Activated naive CD4-positive, alpha-beta T cell treated with Interleukin-2 at 50 U/mL for 16 hours (primary cell): ENCODE measurements at places on chromosomes 16 and 17.
A peak's percentile ranks its signal among the peaks of the same experiment; 100 is the strongest.

- no peak for DNase-seq
Measured at GRCh38 chr16:66026211-66026610, 340.3 kb upstream of the CDH5 start.

- peak; percentile 79 for DNase-seq
Measured at GRCh38 chr17:74972107-74972972, at the start of gene HID1. TSS of gene HID1 (minus strand) at chr17:74972759. CDS start at chr17:74972656, 103 bp downstream.

DNA sequence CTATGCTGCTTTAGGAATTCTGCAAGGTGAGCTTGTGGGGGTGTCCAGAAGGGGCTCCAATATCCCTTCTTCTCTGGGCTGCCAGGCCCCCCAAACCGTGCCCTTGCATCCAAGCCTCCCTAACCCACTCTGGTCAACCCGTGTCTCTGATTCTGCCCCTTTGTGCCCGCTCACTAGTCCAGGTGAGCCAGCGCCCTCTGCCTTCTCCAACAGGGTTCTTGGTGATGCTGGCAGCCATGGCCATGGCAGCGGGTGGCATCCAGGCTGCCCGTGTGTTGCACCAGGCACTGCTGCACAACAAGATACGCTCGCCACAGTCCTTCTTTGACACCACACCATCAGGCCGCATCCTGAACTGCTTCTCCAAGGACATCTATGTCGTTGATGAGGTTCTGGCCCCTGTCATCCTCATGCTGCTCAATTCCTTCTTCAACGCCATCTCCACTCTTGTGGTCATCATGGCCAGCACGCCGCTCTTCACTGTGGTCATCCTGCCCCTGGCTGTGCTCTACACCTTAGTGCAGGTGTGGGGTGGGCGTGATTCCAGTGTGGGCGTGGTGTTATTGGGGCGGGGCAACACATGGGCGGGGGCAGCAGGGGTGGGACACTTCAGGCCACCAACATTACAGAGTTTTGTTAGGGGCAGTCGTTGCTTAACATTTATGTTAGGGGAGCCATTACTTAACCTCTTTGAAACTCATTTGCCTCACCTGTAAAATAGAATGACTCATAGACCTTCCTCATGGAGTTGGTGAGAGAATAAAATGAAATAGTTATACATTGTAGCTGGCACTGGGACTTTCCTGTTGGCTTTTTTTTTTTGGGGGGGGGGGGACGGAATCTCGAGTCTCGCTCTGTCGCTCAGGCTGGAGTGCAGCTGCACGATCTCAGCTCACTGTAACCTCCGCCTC lies 31.4 kb downstream of the ANKRD40 start:
- no peak for DNase-seq

DNA sequence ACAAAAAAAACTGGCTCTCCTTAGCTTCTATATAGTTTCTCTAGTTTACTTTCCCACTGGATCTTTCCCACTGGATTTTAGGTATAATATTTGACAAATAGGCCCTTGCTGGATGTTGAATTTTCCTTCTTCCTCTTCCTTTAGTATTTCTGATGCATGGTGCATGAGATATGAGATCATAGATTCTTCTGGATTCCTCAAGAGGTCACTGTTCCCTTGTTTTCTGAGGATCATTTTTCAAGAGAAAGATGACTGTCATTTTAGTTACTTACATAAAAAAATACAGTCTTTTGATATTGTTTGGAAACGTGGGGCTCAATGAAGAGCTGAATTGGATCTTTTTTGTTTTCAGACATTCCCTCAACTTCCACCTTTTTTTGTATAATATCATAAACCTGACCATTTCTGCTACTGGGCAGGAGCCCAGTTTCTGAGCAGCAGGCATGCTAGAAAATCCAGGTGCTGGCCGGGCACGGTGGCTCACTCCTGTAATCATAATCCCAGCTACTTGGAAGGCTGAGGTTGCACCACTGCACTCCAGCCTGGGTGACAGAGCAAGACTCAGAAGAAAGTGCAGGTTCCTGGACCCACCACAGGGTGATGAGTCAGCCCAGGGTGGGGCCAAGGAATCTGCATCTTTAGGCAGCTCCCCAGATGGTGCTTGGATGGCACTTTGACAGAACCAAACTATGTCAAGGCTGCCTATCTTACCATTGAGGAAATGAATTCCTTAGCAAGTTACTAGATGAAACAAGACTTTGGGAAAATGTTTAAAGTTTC lies 70.3 kb downstream of the SDR42E1 start:
- no peak for DNase-seq

DNA sequence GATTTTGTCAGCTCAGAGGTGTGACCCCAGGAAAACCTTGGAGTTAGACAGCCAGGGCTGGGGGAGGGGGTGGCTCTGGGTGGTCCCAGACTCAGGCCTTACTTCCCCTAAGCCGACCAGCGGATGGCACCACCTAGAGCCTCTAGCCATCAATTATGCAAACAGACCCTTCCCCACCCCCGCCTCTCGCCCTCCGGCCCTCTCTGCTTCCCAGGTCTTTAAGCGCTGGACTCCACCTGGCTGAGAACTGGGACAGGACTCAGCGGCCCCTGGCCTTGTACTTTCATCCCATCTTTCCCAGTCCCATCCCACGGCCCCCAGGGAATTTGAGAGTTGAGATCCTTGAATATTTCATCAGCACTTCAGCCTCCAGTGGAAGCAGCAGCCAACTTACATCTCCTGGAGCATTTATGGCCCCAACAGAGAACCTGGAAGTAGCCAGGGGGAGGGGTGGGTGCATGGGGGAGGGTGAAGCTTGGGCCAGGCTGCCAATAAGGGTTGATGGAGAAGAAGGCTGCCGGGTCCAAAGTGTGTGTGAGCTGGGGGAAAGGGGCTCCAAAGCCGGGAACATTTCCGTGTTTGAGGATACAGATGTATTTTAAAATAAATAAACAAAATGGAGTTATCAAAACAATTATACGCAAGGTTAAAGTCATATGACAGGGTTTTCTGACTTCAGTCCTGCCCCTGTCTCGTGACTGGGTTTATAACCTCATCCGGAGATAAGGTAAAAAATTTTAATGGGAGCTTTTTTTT lies 7.5 kb upstream of the JUP start:
- DNase-seq = no peak

GRCh38 chr16:50136399-50136798 lies 16.7 kb upstream of the TENT4B start:
- DNase-seq = no peak

GRCh38 chr17:19991252-19991885 lies 13.7 kb upstream of the AKAP10 start:
- no peak for DNase-seq

- DNase-seq = no peak
Measured at GRCh38 chr17:1323336-1323735, 43.9 kb downstream of the TRARG1 start.

DNA sequence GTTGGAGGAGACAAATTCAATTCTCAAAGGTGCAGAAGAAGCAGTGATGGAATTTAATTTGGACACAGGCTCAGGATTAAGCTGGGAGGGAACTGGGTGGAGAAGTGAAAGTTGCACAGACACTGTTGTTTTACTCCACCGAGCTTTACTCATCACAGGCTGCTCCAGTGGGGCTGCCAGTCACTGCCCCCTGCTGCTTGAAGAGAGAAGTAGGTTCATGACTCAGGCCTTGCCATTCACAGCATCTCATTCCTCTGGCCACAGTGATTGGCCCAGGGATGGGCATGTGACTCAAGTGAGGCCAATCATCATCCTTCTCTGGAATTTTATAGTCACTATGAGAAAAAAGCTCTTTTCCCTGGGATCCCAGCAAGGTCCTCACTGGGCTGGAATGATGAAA lies 11.8 kb downstream of the GNAO1 start:
- peak; percentile 71 for DNase-seq

- peak; percentile 55 for DNase-seq
Measured at GRCh38 chr17:18257982-18258355, 569 bp downstream of the FLII start.

- no peak for DNase-seq
Measured at GRCh38 chr17:43733956-43734355, 24.6 kb downstream of the SOST start.

DNA sequence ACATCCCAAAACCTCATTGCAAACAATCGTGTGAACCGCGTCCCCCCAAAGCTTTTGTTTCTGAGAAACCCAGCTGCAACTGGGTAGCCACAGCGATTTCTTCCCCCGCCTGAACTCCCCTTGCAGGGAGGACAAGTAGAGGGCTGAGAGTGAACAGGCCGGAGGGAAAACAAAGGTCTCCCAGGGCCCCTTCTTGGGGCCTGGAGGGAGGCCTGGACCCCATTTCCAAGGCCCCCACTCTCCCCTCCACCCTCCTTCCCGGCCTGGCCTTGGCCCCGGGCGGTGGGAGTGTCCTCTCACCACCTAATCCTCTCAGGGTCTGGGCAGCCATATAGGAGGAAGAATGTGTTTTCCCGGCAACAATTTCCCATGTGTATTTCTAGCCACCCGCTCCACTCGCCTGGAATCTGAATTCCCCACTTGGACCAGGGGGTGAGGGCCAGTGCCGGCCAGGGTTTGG lies 2.6 kb downstream of the GLIS2 start:
- no peak for DNase-seq

- DNase-seq = no peak
Measured at GRCh38 chr17:32103476-32104113, 38.7 kb upstream of the RHOT1 start.

GRCh38 chr17:5120036-5120435 lies 4.2 kb downstream of the USP6 start:
- DNase-seq = no peak

DNA sequence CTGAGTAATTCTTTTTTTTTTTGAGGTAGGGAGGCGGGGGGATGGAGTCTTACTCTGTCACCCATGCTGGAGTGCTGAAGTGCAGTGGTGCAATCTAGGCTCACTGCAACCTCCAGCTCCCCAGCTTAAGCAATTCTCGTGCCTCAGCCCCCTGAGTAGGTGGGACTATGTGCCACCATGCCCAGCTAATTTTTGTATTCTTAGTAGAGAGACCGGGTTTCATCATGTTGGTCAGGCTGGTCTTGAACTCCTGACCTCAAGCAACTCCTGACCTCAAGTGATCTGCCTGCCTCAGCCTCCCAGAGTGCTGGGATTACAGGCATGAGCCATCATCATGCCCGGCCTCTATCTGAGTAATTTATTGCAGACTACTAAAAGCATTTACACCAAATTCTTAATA lies 19.4 kb downstream of the KPNB1 start:
- no peak for DNase-seq

GRCh38 chr17:32664936-32665583 lies 178.3 kb downstream of the CDK5R1 start:
- DNase-seq = no peak

DNA sequence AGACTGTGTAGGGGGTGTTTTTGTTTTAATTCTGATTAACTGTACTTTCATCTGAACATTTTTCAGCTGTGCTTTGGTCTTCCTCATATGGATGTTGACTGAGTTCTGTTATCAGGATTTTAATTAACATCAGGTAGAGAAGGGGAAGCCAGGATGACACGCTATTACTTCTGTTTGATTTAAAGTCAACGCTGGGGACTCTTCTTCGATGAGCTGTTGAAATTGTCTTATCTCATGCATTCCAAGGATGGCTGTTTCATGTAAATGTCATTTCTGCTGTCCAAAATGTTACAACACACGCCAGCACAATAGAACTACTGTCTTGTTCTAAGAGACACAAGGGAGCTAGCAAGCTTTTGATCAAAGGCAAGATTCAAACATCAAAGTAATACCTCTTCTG lies 263.3 kb upstream of the CDH5 start:
- no peak for DNase-seq

DNA sequence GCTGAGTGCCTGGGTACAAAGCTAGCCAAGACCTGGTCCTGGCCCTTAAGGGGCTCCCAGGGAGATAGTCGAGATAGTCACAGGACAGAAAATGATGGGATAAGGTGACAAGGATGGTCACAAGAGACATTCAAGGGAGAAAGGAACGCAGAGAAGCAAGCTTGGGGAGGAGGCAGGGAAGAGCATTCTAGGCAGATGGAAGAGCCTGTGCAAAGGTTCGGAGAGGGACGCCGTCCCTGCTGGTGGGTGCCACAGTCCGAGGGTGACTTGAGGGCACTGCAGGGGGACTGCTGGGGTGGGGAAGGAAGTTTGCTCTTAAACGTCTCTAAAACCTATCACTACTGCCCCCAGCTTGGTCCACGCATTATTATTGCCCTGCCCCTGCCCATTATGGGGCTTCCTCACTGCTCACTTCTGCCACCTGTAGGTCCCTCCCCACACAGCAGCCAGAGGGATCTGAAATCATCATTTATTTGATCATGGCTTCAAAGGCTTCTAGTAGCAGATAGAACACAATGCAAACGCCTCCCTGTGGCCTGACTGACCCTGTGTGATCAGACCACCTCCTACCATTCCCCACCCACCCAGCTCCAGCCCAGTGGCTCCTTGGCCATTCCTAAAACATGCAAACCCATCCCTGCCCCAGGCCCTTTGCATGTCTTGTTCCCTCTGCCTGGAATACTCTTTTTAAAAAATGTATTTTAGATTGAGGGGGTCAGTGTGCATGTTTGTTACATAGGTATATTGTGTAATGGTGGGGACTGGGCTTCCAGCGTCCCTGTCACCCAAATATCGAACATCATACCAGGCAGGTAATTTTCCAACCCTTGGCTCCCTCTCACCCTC lies 60.3 kb downstream of the RMI2 start:
- peak; percentile 58 for DNase-seq

DNA sequence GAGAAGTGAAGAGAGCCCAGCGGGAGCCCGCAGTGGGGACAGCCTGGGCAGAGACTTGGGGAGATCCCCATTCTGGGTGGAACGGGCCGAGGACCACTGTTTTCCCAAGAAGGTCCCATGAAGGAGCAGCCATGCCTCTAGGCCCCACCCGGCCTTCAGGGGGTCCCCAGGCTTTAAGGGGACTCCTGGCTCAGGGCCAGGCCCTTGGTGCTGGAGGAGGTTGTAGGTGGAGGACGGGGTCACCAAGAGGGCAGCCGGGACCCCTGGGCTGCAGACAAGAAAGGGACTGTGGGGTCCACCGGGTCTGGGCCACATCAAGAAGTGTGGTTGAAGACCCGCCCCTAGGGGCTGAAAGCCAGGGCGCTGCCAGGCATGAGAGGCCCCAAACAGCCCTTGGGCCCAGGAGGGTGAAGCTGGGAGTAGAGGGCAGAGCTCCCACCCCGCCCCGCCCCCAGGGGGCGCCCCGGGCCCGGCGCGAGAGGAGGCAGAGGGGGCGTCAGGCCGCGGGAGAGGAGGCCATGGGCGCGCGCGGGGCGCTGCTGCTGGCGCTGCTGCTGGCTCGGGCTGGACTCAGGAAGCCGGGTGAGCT lies at the start of gene PRSS21:
PRSS21 (plus strand) TSS at position 487 of the 589 bp plus-strand sequence; CDS start at position 519, 32 bp downstream.
- DNase-seq = peak; percentile 39

- DNase-seq = peak; percentile 87
Measured at GRCh38 chr17:38676706-38677504, 2.1 kb upstream of the EPOP start.

- DNase-seq = no peak
Measured at GRCh38 chr16:71826533-71827017, 17.9 kb upstream of the AP1G1 start.

DNA sequence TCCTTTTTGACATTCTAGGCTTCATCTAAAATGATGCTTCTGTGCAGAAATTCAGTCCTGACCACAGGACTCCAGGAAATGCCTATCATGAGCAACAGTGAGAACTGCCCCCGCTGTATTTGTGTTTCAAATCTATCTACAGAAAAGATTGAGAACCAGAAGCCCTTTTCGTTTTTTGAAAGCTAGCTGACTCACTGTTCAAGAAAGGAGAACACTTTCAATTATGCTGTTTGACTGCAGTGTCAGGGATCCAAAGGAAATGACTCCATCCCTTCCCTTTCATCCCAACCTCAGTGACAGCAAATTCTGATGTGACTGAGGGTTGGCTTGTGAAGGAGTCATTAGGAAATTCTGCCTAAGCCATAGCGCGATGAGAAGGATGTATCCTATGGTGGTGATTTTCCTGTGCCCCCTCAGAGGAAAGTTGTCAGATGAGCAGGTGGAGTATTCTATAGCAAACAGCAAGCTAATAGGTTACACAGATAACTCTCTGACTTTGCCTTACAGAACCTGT lies 622.3 kb downstream of the TMEM114 start:
- no peak for DNase-seq

GRCh38 chr17:56908001-56908542 lies 5.8 kb downstream of the TRIM25 start:
- peak; percentile 46 for DNase-seq
